ENCODE measurements at places on chromosomes 11 and 22. TPM values are rescaled to one million over a fixed set of nuclear protein-coding genes. Genes with fewer than 3 reads are reported as not detected.

DNA sequence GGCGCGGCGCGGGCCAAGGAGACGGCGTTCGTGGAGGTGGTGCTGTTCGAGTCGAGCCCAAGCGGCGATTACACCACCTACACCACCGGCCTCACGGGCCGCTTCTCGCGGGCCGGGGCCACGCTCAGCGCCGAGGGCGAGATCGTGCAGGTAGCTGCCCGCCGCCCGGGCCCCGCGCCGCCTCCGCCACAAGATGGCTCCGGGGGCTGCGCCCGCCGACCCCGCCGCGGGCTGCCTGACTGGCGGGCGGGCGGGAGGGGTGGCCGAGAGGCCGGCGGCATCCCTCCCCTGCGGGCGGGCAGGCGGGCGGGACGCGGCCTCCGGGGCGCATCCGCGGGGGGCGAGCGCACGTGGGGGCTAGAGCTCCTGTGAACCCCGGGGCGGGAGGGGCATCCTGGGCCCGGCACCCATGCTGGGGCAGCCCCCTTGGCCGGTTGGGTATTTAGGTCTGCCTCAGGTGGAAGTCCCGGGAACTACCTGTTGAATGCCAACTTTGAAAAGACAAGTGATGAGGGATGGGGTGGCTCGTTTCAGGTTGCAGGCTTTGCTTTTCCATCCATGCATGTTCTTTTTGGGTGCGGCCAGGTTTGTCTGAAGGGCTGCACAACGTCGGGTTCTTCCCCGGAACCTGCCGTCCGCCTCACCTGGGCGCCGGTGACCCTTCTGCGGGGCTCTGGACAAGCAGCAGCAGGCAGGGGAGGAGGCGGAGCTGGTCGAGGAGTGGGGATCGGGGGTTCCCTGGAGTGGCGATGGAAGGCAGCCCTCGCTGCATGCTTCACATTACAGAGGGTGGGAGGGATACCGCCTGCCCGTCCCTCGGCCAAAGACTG lies 760 bp downstream of the ZNRF3 start:
- H3K4me3 ChIP-seq = peak overlapping the region; percentile 65
- H3K36me3 ChIP-seq = no peaks in the 10 kb centered on the region
- peaks cover 21% of the 10 kb centered on the region for H3K4me1 ChIP-seq
- no peaks in the 10 kb centered on the region for H3K27me3 ChIP-seq
- H3K27ac ChIP-seq = peak overlapping the region; percentile 73
- DNase-seq = peak; percentile 66

DNA sequence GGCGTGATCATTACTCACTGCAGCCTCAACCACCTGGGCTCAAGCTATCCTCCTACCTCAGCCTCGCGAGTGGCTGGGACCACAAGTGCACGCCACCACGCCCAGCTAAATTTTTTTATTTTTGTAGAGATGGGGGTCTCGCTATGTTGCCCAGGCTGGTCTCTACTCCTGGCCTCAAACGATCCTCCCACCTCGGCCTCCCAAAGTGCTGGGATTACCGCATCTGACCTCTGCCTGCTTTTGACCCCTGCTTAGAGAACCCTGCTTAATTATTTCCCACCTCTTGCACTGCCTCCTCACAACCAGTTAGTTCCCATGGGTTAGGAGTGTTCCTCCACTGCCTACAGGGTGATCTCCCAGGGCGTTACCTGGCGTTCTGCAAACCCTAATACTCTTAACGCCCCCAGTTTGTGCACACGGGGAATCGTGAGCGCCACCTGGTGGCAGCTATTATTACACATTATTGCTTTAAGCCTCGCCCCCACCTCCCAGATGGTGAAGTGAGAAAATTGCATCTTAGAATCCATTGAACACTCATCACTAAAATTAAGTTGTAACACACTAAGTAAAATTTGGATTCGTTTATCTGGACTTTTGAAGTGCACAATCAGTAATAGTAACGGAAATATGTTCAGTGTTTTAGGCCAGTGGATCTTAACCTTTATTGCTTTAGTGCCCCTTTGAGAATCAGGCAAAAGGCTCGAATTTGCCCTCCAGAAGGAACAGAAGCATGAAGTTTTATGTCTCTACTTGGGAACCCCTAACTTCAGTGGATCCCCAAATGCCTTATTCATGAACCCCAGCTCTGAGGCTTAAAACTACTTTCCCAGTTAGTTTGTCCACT lies 61.4 kb upstream of the ASPHD2 start:
- peak; percentile 36 for DNase-seq
- no peak overlapping the region for H3K27ac ChIP-seq
- H3K4me1 ChIP-seq = no peaks in the 10 kb centered on the region

- H3K36me3 ChIP-seq = no peaks in the 10 kb centered on the region
- no peaks in the 10 kb centered on the region for H3K4me1 ChIP-seq
- H3K27me3 ChIP-seq = no peaks in the 10 kb centered on the region
- no peak overlapping the region for H3K27ac ChIP-seq
Measured at GRCh38 chr11:40235841-40236240, 1223.6 kb downstream of the LRRC4C start.

GRCh38 chr11:43933226-43933607 lies 9.2 kb upstream of the C11orf96 start:
- H3K27ac ChIP-seq = no peak overlapping the region
- H3K27me3 ChIP-seq = no peaks in the 10 kb centered on the region
- no peaks in the 10 kb centered on the region for H3K4me1 ChIP-seq

GRCh38 chr11:86370171-86370570 lies 4.5 kb upstream of the CCDC81 start:
- no peak overlapping the region for H3K4me3 ChIP-seq
- no peaks in the 10 kb centered on the region for H3K4me1 ChIP-seq
- DNase-seq = no peak

- no peaks in the 10 kb centered on the region for H3K4me1 ChIP-seq
- H3K4me3 ChIP-seq = no peak overlapping the region
- H3K27me3 ChIP-seq = no peaks in the 10 kb centered on the region
- no peak for DNase-seq
Measured at GRCh38 chr11:105162506-105162905, 22.9 kb upstream of the CARD18 start.

- DNase-seq = no peak
- H3K27me3 ChIP-seq = no peaks in the 10 kb centered on the region
- no peak overlapping the region for H3K4me3 ChIP-seq
- peaks cover 13% of the 10 kb centered on the region for H3K4me1 ChIP-seq
- H3K27ac ChIP-seq = no peak overlapping the region
Measured at GRCh38 chr11:9669954-9670353, 6.1 kb downstream of the SWAP70 start.

GRCh38 chr11:83835423-83835822 lies 549.3 kb upstream of the CCDC90B start:
- H3K36me3 ChIP-seq = no peaks in the 10 kb centered on the region
- no peaks in the 10 kb centered on the region for H3K4me1 ChIP-seq
- DNase-seq = no peak

- no peak overlapping the region for H3K27ac ChIP-seq
- H3K36me3 ChIP-seq = no peaks in the 10 kb centered on the region
Measured at GRCh38 chr11:31883435-31883834, 72.3 kb upstream of the PAX6 start.

DNA sequence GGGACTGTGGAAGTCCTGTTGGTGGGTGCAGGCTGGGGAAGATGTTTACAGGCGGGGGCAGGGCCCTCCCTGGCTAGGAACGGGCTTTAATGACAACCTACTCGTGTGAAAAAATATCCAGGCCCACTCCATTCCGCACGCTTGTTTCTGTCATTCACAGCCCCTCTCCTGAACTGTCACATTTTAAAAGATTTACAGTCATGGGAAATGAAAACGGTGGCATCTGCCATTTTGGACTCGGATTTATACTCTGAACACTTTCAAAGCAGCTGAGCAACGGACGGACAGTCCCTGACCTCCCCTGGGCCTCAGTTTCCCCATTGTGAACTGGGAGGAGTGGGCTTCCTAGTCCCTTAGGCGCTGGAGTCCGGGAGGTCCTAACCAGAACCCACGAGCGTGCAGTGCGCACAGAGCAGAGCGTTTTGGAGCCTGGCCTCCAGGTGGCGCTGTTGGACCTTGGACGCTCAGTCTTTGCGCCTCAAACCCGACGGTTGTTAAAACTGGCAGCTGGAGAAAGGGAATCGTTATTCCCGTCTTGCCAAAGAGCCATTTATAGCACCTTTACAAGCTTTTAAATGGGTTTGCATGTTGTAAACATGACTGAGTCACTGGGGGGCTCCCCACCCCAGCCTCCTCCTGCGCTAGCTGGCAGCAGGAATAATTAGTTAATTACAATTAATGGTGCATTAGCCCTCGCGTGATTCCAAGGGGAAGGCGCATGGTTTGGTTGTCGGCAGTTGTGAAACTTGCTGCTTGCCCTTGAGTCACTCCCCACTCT lies 75.3 kb downstream of the FBLN1 start:
- no peaks in the 10 kb centered on the region for H3K36me3 ChIP-seq
- H3K27me3 ChIP-seq = no peaks in the 10 kb centered on the region
- DNase-seq = peak; percentile 72
- no peak overlapping the region for H3K4me3 ChIP-seq
- H3K4me1 ChIP-seq = no peaks in the 10 kb centered on the region

DNA sequence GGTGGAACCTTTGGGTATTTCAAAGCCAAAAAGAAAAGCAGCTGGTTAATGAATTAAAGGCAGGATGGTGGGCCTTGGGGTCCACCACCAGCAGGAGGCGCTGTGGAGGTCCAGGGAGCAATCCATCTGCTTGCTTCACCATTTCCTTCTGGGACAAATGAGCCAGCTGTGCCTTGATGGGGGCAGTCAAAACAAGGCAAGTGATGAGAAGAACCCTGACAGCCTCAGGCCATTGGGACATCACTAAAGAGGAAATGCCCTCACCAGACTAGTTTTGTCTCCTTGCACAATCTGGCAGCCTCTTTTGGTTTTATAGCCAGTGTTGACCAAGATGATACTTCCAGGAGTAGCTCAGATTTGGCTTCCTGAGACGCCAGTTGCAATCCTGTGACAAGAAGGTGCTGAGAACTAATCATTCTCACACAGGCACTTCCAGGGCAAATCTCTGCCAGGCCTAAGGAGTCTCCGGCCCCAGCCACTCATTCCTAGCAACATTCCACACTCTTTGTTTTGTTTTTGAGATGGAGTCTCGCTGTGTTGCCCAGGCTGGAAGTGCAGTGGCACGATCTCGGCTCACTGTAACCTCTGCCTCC lies 38.2 kb upstream of the WEE1 start:
- no peak overlapping the region for H3K4me3 ChIP-seq
- H3K27me3 ChIP-seq = no peaks in the 10 kb centered on the region
- DNase-seq = peak; percentile 88
- H3K36me3 ChIP-seq = no peaks in the 10 kb centered on the region
- H3K4me1 ChIP-seq = peaks cover 11% of the 10 kb centered on the region
- H3K27ac ChIP-seq = no peak overlapping the region

DNA sequence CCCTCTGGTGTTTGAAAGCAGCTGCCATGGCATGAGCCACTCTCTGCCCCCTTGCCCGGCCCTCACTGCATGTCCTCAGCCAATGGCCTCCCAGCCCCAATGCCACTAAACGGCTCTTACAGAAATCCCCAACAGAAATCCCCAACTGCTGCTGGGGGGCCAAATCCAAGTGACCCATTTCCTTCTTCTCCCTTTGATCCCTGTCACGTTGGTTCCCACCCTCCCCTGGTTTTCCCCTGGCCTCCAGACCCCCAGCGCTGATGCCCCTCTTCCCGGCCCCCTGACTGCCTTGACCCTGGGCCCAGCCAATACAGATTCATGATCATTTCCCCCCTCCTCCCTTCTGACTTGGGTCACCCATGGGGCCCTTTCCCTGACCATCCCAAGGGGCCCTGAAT lies 30.9 kb downstream of the IGLL1 start:
- no peaks in the 10 kb centered on the region for H3K36me3 ChIP-seq
- no peak for DNase-seq
- no peak overlapping the region for H3K4me3 ChIP-seq
- no peaks in the 10 kb centered on the region for H3K4me1 ChIP-seq
- H3K27me3 ChIP-seq = no peaks in the 10 kb centered on the region

DNA sequence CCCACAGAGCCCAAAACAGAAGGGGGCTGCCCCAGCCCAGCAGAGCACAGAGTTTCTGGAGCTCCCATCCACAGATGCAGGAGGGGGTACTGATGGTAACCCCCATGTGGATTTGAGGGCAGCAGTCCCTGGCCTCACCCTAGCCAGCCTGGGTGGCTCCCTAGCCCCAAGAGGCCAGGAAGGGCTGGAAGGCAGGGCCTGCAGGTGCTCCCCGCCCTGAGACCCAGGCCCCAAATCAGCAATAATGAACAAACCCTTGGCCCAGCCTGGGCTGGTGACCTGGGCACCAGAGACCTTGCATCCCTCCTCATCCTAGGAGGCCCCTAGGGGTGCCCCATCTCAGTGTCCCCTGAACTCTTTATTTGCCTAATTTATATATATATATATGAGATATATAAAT lies 61.6 kb downstream of the MORC2 start:
- peaks cover 2% of the 10 kb centered on the region for H3K36me3 ChIP-seq
- H3K4me3 ChIP-seq = no peak overlapping the region
- no peak overlapping the region for H3K27ac ChIP-seq
- H3K4me1 ChIP-seq = no peaks in the 10 kb centered on the region
- no peak for DNase-seq

DNA sequence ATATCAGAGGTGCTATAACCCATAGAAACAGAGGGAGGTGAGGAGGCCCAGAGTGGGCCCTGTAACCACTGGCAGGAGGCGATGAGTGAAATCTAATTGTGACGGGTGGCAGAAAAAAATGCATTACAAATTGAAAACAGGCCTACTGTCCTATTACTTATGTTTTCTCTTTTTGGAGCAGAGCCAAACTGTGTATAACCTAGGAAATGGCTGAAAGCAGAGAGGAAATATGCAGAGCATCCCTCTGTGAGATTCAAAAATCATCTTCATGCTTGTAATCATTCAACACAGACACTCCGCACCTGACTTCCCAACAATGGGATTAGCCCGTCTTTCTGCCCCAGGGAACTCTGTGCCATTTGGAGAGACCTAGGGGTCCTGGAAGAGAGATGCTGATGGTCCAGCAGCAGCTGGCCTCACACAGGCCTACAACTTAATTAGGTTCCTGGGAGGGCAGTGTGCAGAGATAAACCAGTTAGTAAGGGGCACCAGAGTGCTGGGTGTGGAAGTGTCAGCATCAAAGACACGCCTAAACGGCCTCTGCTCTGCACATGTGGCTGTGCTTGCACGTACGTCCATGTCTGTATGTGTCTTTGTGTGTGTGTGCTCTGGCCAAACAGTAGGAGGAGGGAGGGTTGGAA lies 41.8 kb downstream of the MAP6 start:
- no peak overlapping the region for H3K4me3 ChIP-seq
- no peak for DNase-seq
- no peaks in the 10 kb centered on the region for H3K36me3 ChIP-seq
- no peak overlapping the region for H3K27ac ChIP-seq
- no peaks in the 10 kb centered on the region for H3K27me3 ChIP-seq

RFPL2 gene
- not detected for total RNA-seq

MS4A12 gene
- total RNA-seq = not detected

RIBC2 gene
- not detected for total RNA-seq

MS4A6E gene
- total RNA-seq = not detected

SEC14L6 gene
- total RNA-seq = 0.16 TPM

MIF gene
- 199 TPM for total RNA-seq

DAGLA gene
- 2.8 TPM for total RNA-seq

FGF19 gene
- not detected for total RNA-seq

NXF1 gene
- 29.5 TPM for total RNA-seq

YPEL4 gene
- total RNA-seq = 0.16 TPM

MPEG1 gene
- total RNA-seq = 10.4 TPM

TSPAN32 gene
- total RNA-seq = 24.6 TPM
